ENCODE measurements at places on chromosomes 16 and 17.
A peak's percentile ranks its signal among the peaks of the same experiment; 100 is the strongest.

- no peak for DNase-seq
These were observed 650.4 kb upstream of the RBFOX1 start for GRCh38 chr16:6682142-6682811.

- no peak for DNase-seq
These were observed 14.3 kb downstream of the RAPGEFL1 start for GRCh38 chr17:40191237-40192208.

GRCh38 chr17:81039854-81040758 is 5.2 kb downstream of the BAIAP2 start:
- DNase-seq: peak; percentile 89

- DNase-seq: peak; percentile 5
These were observed 475.9 kb downstream of the GRIN2A start for GRCh38 chr16:9706217-9706836.
